ENCODE measurements at places on chromosomes 7 and 10.

GRCh38 chr10:62136931-62137330 is 131.7 kb downstream of the RTKN2 start:
- no peak for DNase-seq

- no peak for DNase-seq
Observed at GRCh38 chr7:123533929-123534382, 439 bp downstream of the IQUB start.

GRCh38 chr7:42915356-42915755 is 3.5 kb upstream of the C7orf25 start:
- DNase-seq: no peak

DNA sequence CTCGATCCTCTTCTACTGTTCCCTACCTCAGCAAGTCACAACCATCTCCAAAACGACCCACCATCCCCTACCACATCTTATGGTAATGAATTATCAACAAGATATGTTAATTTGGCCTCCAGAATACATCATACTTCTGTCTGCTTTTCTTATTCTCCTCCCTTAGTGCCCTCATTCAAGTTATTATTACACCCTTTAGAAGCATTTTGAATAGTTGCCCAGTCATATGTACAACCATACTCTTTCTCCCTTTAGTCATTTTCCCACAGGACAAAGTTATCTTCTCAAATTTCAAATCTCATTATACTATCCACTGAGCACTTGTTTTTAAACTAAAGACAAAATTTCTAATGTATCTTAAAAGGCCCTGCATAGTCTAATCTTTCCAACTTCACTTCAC is 71.0 kb downstream of the GNAT3 start:
- no peak for DNase-seq

GRCh38 chr10:4181081-4181480 is 396.1 kb upstream of the KLF6 start:
- DNase-seq: no peak

- no peak for DNase-seq
Observed at GRCh38 chr7:129644634-129645230, 33.2 kb downstream of the NRF1 start.

DNA sequence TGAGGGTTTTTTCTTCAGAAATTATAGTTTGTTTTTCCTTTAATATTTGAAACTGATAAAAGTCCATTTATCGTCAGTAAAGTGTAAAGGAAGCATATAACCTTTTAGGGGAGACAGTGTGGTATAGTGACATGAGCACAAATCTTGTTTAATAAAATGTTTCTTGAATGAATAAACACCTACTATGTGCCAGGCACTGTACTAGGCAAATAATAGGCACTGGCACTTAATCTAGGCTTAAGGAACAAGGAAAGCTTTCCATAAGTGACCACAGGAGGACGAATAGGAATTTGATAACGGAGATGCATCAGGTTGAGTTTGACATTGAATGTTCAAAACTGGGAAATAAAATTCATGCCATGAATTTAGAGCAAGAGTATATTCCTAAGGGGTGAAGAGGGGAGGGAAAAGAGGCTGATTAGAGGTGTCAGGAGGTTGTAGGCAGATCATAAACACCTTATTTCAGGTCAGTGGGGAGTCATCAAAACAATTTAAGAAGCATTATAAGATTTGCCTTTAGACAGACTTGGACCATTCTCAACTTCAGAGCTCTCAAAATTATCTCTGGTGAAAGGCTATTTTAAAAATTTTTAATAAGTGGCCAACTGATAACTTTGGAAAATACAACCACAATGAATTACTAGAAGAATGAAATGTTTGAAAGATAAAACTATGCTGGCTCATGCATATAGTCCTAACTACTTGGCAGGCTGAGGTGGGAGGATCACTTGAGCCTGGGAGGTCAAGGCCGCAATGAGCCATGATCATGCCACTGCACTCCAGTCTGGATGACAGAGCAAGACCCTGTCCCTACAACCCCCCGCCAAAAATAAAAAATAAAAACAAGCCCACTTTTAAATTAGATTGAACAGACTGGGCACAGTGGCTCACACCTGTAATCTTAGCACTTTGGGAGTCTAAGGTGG is 22.4 kb downstream of the RALA start:
- no peak for DNase-seq

DNA sequence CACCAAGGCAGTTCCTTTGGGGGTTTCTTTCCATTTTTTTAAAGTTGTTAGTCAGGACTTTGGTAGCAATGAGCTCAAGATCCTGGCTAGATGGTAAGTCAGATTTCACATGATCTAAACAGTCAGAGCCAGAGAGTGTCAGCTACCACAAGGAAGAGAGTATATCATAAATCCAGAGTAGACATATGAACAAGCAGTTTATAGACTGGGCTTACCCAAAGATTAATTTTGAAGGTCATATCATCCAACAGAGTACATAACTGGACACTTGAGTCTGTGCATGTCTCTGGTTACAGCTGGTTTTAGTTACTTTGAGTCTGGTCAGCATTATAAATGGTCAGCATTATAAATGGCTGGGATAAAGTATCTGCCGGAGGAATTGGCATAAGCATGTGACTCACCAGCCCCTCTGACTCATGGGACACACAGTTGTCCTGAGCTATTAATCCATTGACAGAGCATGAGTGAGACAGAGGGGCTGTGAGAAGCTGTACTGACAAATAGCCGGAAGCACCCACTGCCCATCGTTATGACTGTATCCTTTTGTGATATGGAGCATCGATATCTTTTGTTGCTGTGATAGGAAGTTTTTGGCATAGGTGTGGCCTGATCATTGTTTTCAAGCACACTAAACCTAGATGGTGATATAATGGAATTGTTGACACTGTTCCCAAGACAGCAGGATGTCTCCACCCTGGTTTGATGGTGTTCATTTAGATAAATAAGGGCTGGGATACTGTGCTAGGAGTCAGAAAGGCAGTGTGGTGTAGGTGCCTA is 19.3 kb downstream of the PPP1R3C start:
- DNase-seq: no peak

DNA sequence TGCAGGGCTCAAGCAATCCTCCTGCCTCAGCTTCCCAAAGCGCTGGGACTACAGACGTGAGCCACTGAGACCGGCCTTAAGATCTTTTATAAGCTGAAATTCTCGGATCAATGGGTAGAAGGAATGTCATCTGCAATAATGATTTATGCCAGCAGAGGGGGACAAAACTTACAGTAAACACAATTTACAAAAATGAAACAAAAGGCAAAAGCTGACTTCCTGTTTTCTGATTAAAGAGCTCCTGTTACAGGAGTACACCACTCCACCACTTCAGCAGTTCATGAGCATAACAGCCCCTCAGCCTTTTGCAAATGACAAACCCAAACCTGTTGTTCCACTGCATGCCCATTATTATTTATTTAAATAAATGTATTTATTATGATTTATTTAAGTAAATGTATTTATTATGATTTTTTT is 88.5 kb upstream of the ATP6V0A4 start:
- DNase-seq: no peak

GRCh38 chr7:149228831-149229471 is 10.5 kb upstream of the ZNF212 start:
- no peak for DNase-seq

- DNase-seq: no peak
Observed at GRCh38 chr7:3517344-3517743, 216.3 kb downstream of the SDK1 start.

DNA sequence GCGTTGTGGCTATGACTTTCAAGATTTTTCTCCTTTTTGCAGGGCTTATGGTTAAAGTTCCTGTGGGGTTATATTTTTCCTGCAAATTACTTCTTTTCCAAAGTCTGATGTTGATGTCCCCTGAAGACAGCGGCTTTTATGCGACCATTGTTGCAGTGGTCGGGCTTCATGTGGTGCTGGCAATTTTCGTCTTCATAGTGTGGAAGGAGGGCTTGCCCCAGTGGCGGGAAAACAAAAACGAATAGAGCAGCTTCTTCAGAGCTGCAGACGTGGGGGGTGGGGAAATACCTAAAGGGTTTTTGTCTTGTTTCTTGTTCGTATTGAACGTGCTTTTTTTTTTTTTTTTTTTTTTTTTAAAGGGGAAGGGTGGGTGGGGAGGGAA is 53.8 kb downstream of the MCMBP start:
- no peak for DNase-seq

- DNase-seq: no peak
Observed at GRCh38 chr7:142384493-142384922, 126.7 kb upstream of the PRSS58 start.

- DNase-seq: no peak
Observed at GRCh38 chr10:16491933-16492332, 29.7 kb downstream of the C1QL3 start.
